ENCODE measurements at places on chromosomes 11 and 22.

DNA sequence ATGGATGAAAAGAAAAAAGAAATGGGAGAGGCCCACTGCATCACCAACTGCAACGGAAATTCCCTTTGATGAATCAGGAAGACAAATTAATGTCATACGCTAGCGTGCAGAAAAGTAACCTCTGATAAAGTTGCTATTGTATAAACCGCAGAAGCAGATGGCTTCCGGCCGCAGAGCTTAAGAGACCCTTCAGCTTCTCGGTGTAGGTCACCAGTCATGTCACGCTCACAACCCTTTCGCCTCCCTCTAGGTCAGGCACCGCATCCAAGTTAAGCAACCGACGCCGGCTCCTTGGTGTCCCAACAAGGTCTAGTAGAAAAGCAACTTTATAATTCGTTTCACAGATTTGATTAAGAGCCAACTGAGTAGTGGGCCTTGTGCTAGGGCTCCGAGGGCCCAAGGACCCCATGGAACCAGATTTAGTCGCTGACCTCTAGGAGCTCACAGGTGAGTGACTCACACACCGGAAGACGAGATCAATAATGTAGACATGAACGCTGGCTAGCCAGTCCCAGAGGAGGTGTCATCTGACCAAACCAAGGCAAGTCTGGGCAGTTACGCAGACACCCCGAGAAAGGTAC is 1.2 kb upstream of the ZFP91 start:
- DNase-seq = peak; percentile 52

GRCh38 chr11:17691976-17692375 is 27.4 kb upstream of the MYOD1 start:
- no peak for DNase-seq

DNA sequence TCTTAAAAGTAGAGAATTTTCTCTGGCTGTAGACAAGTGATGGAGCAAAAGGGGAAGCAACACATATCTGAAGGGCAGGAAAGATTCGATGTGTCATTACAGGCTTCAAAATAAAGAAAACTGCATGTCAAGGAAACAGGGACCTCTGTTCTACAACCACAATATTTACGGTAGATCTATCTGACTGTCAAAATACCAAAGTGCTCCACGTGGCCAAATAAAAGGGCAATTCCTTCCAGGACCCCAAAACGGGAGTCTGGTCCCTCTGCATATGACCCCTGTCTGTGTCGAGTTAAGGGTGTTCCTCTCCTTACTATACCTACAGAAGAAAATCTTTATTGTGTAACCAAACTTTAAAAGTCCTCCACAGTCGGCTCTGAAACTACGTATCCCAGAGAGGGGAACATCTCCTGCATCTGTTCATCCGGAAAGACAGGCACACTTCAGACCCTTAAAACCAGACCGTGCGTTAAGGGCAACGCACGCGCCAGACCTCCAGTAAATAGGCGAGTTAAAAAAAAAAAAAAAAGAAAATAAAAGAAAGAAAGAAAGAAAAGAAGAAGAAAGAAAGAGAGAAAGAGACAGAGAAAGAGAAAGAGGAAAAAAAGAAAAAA is 756 bp downstream of the CLNS1A start:
- no peak for DNase-seq

- no peak for DNase-seq
Measured at GRCh38 chr11:17405232-17406005, 17.0 kb upstream of the KCNJ11 start.

DNA sequence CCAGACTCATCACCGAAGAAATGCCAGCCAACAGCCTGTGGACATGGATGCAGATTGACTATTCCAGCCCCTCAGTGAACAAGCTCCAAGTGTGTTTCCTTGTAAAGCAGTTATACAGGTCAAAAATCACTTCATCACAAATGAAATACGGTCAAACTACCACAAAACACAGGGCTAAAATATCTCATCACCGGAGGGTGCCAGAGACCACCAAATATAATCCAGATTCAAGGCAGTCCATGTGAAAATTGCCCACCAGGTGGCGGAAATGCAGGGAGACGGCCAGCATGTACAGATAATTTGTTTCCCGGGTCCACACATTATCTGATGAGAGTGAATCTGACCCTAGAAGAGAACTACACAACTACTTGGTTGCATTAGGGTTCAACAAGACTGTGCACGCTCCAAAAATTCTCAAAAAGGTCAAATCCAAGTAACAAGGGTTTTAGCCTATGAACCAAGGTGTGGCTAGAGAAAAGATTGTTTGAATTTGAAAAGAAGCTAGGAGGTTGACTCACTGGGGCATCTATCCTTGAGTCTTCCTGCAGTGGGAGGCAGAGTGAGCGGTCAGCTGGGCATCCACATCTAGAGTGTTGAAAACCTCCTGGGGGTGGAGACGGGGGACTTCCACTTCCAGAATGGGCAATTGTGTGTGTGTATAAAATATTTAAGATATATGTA is 71.7 kb downstream of the IGLL5 start:
- DNase-seq = peak; percentile 42

DNA sequence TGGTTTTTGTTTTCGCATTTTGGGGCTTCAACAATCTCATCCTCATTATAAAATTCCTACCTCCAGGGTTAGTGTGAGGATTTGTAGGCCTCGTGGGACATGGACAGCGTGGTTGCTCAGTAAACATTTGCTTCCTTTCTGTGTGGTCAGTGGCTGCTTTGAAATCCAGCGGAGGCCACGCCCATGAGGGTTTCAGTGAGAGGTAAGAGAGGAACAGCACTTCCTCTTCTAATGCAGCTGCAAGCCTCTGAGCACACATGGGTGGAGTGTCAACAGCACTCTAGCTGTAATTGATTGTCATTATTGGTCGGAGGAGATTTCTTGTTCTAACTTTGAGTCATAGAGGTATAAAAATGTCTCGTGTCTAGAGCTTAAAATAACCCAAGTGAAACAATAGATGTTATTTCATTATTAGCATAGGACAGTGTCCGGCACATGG is 6.0 kb upstream of the ARHGAP42 start:
- no peak for DNase-seq

DNA sequence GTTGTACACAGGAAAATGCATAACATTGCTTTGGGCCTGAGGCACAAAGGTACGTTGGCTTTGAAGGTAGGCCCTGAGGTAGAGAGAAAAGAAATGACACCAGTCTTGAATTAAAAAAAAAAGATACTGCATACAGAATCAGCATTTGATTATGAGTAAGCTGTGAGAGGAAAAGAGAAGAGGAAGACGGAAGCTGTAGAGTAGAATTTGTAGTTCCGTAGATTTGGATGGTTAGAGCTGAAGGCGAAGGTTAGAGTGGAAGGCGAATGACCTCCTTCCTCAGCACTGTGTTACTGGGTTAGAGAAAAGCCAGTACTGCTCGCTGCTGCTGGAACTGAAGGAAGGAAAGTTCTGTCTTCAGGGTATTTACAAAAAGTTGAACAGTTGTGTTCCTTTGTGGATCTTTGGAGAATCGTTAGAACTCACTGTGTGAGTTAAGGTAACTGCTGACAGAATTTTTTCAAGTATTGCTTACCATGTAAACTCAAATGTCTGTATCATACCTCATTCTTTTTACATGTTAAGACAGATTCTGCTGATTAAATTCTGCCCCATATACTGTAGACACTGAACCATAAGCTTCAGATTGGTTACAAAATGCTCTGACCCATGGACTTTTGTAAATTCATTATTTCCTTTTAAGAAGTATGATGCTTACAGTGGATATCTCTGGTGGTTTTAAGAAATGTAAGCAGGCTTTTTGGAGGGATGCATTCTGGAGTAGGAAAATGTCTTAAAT is 50.2 kb downstream of the MCAM start:
- DNase-seq = no peak

DNA sequence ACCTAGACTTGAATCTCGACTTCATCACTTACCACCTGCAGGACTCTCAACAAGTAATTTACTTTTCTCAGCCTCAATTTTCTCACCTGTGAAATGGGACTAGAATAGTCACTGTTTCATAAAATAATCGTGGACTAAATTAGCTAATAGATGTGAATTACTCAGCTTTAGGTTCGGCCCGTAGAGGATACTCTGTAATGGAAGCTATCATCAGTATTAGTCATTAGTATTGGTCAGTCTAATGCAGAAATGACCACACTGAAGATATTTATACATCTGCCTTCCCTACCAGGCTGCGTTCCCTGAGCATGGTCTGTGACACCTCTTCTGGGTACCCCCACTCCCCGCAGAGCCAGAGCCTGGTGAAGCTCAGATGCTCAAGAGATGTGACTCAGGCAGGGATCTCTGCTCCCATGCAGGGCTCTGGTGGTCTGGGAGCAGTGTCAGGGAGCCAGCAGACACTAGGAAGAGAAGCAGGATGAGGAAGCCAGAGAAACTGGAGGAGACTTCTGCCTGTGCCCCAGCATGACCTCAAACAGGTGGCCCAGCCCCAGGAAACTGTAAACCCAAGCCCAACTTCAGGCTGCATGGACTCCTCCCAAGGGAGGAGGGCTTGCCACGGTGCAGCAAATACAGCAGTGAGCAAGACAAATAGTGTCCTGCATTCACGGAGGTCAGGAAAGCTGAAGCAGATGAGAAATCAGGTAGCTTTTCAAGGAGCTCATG is 88.0 kb upstream of the E2F8 start:
- no peak for DNase-seq

- no peak for DNase-seq
Measured at GRCh38 chr11:134519390-134519750, 107.3 kb upstream of the B3GAT1 start.

GRCh38 chr22:22888571-22889353 is 1.1 kb downstream of the IGLL5 start:
- DNase-seq = no peak

- DNase-seq = no peak
Measured at GRCh38 chr11:748007-748359, 719 bp downstream of the TALDO1 start.

DNA sequence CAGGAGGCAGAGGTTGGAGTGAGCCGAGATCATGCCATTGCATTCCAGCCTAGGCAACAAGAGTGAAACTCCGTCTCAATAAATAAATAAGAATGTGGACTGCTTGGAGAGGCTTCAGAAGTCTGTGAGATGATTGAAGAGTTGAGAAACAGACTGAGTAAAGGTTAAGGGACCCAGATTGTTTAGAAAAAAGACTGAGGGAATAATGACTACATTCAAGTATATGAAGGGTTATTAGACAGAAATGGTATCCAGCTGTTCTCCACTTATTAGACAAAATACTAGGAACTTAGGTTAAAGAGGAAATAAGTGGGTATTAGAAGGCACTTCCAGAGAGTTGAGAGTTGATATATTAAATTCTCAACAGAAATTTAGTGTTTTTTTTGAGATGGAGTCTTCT is 10.5 kb upstream of the YAP1 start:
- no peak for DNase-seq

GRCh38 chr22:23234409-23235161 is 54.3 kb downstream of the BCR start:
- DNase-seq = no peak

- no peak for DNase-seq
Measured at GRCh38 chr22:29030618-29031226, 30.9 kb downstream of the C22orf31 start.

DNA sequence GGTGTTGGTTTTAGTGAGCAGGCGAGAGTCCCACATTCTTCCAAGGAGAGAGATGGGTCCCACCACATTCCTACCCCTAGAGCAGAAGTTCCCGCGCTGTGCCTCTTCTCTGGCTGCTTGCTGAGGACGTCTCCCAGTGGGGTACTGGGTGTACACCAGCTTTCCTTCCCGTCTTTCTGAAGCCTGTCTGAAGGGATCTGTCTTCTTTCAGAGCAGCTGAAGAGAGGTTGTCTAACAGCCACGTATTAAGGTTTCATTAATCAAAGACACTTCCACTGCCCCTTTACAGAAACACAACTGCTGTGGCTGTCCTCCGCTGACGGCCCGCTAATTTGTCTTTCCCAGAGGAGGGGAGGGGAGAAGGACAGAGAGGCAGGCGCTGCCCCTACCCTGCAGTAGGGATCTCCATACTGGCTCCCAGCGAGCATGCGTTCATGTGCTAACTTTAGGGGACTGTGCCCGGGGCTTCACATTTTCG is 56.0 kb downstream of the ZBTB16 start:
- DNase-seq = no peak

GRCh38 chr11:116123739-116124138 is 619.5 kb upstream of the CADM1 start:
- no peak for DNase-seq

DNA sequence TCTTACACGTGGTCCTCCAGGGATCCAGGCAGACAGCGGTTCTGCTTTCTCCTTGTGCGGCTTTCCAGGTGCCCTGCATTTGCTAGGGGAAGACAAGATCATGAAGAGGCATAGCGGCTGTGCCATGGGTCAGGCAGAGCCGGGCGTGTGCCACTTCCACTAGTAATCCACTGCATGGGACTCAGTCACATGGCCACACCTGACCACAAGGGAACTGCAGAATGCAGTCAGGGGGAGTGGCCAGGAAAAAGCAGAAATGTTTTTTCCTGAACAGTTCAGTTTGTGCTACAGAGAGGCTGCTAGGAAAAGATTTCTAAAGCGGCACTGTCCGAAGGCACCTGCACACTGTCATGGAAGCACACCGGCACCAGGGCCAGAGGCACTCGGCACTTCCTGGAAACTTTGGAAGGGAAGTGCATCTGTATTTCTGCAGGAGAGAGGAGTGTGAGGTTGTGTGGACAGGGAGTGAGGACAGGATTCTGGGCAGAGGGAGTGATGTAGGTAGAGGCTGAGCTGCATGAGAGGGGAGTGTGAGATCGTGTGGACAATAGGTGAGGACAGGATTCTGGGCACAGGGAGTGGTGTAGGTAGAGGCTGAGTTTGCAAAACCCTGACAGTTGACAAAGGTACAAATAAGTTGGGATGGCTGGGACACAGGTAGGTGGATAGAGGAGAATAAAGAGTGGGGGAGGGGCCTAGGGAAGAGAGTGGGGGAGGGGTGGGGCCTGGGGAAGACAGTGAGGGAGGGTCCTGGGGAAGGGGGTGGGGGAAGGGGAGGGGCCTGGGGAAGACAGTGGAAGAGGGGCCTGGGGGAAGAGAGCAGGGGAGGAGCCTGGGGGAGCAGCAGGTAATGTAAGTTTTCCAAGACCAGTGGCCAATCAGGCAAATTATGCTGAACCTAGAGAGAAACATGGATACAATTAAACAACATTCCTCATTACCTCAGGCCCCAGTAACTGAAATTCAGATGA is 1436.3 kb downstream of the TBC1D22A start:
- DNase-seq = no peak

DNA sequence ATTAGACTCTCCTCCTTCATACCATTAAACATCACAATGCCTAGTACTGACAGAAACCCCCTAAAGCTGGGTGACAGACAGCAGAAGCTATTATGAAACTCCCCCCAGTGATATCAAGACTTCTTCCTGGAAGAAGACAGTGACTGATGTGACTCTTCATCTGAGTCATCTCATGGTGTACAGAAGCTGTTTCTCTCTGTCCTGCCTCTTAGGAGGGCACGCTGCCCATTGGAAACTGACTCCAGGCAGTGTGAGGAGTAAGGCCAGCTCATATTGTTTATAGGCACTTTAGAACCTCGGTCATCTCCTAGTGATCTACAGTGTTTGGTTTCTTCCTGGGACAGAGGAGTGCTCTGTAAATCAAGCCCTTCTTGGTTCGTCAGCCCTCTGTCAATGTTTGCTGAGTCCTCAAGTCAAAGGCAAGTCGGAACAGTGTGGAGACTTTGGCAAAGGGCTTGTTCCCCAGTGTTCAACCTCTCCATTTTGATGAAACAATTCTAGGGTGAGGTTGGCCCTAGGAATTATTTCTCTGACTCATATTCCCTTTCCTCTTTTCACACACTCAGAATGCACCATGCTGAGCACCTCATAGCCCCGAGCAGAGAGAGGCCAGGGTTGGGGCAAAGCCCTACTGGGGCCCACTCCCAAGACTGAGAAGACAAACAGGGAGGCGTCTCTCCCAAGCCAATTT is 172.5 kb upstream of the TMEM45B start:
- no peak for DNase-seq

GRCh38 chr11:95652002-95652472 is 137.5 kb downstream of the FAM76B start:
- no peak for DNase-seq

All from stimulated activated CD8-positive, alpha-beta memory T cell treated with anti-CD3 and anti-CD28 coated beads, Interleukin-15, amount 100 ng/mL, for 24 hours (primary cell).